ENCODE measurements at places on chromosomes 1 and 21.

DNA sequence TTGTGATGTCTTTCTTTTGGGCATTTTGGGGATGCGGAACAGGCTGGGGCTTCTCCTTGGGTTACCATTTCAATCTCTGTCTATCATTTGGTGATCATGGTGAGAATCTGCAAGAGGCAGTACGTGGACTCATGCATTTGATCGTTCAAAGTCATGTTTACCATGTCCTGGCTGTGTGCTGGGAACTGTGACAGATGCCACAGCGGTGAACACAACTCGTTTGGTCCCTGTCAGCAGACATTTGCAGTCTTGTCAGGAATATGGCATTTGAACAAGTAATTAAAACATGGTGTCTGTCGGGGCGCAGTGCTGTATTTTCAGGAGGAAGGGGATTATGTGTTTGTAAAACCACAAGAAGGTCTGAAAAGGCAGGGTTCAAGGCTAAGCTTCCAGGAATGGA, 103.3 kb upstream of the IGSF21 start:
- DNase-seq = no peak

- DNase-seq = peak; percentile 44
Observed at GRCh38 chr1:180911640-180912191, 981 bp upstream of the KIAA1614 start.

- no peak for DNase-seq
Observed at GRCh38 chr1:211985556-211986264, 49.6 kb downstream of the INTS7 start.

GRCh38 chr1:39508857-39509305, 17.4 kb downstream of the BMP8A start:
- no peak for DNase-seq

Data from cerebellar cortex (tissue), 1 donor.